Pancreas (tissue), 10 donors: ENCODE measurements at places on chromosomes 6 and 20. TPM values are rescaled to one million over a fixed set of nuclear protein-coding genes. Genes with fewer than 3 reads are reported as not detected.

DNA sequence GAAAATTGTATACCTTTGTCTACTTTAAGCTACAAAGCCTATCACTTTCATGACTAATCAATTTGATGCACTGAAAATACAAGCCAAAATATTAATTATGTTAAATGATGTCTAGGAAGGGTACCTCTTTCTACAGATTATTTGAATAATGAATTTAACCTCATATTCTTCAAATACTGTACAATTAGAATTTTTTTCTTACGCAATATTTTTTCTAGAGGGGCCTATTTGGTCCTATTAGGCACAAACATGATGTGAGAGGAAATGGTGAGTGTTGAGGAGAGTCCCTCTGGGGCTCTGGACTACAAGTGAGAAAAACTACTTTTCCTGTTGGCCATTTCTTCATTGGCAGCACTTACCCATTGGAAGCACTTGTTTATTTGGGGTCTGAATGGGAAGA, 5.4 kb downstream of the DCDC2 start:
- no peak for DNase-seq

GRCh38 chr20:41902346-41902745, 284.2 kb upstream of the CHD6 start:
- DNase-seq = no peak

ARG1 gene
- 2.0 TPM for polyA plus RNA-seq

SLC35D3 gene
- polyA plus RNA-seq = 0.91 TPM

KHDRBS2 gene
- not detected for polyA plus RNA-seq

DNA sequence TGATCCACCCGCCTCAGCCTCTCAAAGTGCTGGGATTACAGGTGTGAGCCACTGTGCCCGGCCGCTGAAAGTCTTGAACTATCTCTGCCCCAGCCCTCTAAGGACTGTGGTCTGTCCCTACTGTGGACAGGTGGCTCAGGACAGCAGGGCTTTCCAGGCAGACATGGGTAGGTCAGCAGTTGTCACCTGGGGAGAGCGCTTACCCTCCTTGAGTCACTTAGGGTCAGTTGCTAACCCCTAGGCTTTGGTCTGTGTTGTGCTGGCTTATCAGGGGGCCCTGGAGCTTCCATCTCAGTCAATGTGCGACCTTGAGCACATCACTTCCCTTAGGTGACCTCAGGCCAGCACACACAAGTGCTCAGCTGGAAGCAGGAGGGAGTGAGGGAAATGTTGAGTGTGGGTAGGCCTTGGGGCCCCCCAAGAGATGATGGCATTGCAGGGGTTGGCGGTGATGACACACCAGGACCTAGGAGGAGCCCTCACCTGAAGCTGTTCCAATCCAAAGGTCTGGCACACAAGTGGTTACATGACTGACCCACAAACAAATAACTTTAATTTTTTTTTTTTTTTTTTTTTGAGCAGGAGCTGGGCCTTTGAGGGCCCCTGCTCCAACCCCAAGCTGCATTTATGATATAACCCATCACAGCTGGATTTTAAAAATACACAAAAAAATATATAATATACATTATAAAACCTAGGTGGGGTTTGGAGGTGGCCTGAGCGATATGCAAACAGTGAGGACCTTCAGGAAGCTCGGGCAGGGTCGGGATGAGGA, 5.1 kb downstream of the RPL10A start:
- DNase-seq = no peak

KIF25 gene
- 0.23 TPM for polyA plus RNA-seq

DNA sequence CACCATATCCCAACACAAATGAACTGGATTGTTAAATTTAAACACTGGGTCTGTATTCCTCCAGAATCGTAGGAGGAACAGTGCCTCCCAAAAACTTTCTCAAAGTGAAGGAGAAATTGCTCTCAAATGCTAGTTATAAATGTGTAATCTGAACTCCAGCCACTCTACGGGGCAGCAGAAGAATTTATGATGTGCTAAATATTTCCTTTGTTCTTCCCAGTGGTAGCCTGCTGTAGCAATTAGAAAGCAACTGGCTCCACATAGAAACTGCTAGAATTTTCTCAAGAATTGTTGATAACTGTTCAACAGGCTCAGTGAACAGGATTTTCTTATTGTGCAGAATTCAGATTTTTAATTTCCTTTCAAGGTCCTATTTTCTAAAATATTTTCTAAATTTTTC, 49.8 kb upstream of the EYA4 start:
- DNase-seq = no peak
